ENCODE measurements at places on chromosomes 13 and 19.

- DNase-seq, result no peak
Observed at GRCh38 chr13:80751854-80752253, 410.9 kb upstream of the SPRY2 start.

DNA sequence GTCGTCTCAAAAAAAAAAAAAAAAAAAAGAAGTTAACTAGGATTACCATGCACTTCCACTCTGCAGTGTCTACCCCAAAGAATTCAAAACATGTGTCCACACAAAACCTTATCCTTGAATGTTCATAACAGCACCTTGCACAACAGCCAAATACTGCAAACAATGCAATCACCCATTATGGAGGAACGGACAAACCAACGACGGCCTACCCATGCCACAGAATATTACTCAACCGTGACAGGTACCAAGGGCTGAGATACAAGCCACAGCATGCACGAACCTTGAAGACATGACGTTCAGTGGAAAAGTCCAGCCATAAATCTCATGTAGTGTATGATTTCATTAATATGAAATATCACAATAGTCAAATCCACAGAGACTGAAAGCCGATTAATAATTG is 3.0 kb upstream of the SHISA7 start:
- DNase-seq, result no peak

DNA sequence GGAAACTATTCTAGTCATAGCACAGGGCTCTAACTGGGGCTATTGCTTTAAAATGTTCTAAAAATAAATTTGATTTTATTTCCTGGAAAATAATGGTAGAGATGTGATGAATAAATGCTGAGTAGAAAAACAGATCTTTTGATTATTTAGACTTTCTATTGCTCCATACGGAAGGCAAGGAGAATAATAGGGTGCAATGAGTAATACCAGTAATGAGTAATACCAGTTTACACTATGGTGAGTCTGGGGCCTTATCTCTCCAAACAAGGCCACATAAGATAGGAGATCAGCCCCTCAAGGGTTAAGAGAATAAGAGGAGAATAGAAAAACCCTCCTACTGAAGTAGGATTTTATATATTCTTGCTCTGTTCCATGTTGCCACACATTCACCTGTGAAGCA is 390.4 kb downstream of the KLF5 start:
- no peak for DNase-seq

DNA sequence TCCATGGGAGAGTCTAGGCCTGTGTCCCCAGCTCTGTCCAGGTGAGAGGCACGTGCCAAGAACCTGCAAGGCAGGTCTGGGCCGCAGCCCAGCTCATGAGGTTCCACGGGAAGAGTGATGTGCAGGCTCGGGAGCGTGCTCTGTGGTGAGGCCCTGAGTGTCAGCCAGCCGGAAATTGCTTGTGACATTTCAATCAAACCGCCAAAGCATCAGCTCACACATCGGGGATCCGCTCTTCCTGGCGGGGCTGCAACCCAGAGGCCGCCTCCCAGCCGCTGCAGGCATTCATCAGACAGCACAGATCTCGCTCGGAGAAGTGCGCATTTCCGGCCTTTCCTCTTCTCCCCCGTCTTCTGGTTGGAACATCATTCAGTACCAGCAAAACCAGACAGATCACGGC is 109.3 kb downstream of the KDM4B start:
- no peak for DNase-seq

DNA sequence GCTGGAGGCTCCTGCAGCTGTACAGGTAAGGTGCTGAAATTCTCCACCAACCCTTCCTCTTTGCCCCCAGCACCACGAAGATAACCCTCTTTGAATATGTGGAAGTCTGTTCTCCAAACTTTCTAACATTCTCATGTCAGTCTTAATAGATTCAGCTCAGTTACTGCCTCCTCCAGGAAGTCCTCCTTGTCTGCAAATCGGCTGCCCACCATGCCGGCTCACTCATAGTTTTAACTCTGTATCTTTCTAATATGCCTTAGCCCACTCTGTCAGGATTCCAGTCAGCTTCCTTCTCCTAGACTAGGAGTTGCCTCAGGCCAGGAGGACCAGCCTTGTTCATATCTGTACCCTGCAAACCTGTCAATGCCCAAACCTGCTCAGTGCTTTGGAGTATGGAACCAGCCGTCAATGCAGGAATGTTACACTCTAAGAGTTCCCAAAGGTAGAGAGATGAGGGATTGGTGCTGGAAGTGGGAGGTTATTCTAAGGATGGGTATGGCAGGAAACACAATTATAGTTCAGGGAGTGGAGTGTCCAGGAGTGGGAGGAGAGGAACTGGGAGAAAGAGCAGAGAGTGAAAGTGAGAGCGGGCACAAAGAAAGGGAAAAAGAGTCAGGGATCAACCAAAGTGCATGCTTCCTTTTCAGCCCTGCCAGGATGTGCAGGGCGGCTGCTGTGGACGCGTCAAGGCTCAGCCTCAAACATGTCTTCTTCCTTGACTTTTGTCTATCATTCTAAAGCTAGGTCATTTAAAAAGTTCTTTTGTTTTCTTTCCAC is 38.0 kb upstream of the ALOX5AP start:
- no peak for DNase-seq

GRCh38 chr19:52935434-52935833 is 12.2 kb upstream of the ZNF888 start:
- DNase-seq, result no peak

- no peak for DNase-seq
Observed at GRCh38 chr19:5692723-5693194, 2.7 kb downstream of the RPL36 start.

GRCh38 chr19:22610121-22610520 is 24.0 kb upstream of the ZNF492 start:
- DNase-seq, result no peak

DNA sequence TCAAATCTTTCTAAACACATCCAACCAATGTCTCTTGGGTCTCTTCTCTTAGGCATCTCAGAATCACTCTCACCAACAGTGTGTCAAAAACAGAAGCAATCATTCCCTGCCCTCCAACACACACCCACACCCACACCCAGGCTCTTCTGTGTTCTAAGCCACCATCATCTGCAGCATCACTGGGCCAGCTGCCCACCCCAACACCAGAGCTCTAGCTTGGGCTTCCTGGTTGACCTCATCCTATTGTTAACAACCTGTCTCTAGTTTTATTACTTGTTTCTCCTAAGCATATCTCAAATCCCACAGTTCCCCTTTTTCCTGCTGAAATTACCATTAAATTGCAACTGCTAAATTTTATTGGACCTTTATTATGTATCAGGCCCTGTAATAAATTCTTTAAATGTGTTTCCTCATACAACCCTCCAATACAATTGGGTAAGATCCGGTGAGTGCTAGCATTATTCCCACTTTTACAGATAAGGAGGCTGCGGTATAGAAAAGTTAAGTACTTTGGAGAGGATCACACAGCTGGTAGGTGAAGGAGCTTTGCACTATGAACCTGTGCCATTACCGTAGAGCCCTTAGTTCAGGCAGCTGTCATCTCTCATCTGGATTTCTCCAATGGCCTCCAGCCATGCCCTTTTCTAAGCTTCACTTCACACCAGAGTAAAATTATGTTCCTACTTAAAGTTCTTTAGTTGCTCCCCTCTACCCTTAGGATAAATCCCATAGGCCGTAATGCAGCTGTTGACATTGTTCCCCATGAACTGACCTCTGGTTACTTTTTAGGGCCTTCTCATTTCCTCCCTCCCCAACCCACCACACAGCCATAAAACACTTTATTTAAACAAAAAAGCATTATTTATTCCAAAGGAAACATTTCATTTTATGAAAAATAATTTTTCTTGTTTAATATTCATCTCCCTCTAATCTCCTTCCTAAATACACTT is 227.7 kb downstream of the B3GLCT start:
- DNase-seq, result no peak

- DNase-seq, result no peak
Observed at GRCh38 chr13:80306337-80306972, 34.5 kb downstream of the SPRY2 start.

DNA sequence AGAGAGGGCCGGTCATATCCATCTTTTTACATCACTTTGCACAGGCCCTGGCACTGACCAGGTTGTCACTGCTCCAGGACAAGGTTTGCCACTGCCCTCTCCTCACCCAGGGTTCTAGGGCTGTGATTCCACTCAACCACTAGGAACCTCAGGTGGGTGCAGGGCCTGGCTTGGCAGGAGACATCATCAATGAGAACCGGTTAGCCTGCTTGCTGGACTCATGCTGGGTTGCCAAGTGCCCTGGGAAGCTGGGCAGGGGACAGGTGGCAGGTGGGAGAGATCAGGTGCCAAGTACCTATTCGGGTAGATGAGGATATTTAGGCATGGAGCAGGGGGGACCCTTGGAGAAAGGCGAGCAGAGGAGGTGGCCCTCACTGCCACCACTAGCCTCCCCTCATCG is 4.2 kb upstream of the CERS4 start:
- DNase-seq, result peak; percentile 51
